ENCODE measurements at places on chromosomes 1 and 21. TPM values are rescaled to one million over a fixed set of nuclear protein-coding genes. Genes with fewer than 3 reads are reported as not detected.
A peak's percentile ranks its signal among the peaks of the same experiment; 100 is the strongest.

- DNase-seq: peak; percentile 15
These were observed 777 bp upstream of the PLA2G2F start for GRCh38 chr1:20138346-20138745.

DNA sequence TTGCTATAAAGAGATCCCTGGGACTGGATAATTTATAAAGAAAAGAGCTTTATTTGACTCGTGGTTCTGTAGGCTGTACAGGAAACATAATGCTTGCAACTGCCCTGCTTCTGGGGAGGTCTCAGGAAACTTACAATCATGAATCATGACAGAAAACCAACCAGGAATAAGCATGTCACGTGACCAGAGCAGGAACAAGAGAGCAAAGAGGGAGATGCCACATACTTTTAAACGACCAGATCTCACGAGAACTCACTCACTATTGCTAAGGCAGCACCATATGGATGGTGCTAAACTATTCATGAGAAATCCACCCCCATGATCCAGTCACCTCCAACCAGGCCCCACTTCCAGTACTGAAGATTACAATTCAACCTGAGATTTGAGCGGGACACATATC lies 49.8 kb upstream of the RCC1 start:
- no peak for DNase-seq

- DNase-seq: no peak
These were observed 938 bp upstream of the ACTN2 start for GRCh38 chr1:236685205-236685916.

Gene SLAMF6
- total RNA-seq: 1.2 TPM

GRCh38 chr1:110229348-110230001 lies 19.4 kb downstream of the KCNC4 start:
- no peak for DNase-seq

Gene CD1E
- 0.71 TPM for total RNA-seq

Gene FLG
- not detected for total RNA-seq

DNA sequence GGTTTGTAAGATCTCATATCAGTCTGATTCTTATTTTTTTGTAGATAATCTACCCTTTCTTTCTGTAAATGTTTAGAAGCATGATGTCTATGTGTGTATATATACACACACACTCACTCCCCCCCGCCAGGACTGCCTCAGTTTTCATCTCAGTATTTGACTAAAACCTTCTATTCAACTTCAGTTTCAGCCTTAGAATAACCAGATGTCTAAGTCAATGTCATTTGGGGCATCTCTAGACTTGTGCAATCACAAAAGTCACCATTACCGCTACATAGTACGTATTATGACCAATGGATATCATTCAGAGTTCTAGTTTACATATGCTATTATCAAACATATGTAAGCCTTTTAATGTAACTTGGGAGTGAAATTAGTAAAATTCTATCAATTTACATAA lies 53.3 kb upstream of the BOLA1 start:
- DNase-seq: no peak

Gene SMIM1
- 8.6 TPM for total RNA-seq

DNA sequence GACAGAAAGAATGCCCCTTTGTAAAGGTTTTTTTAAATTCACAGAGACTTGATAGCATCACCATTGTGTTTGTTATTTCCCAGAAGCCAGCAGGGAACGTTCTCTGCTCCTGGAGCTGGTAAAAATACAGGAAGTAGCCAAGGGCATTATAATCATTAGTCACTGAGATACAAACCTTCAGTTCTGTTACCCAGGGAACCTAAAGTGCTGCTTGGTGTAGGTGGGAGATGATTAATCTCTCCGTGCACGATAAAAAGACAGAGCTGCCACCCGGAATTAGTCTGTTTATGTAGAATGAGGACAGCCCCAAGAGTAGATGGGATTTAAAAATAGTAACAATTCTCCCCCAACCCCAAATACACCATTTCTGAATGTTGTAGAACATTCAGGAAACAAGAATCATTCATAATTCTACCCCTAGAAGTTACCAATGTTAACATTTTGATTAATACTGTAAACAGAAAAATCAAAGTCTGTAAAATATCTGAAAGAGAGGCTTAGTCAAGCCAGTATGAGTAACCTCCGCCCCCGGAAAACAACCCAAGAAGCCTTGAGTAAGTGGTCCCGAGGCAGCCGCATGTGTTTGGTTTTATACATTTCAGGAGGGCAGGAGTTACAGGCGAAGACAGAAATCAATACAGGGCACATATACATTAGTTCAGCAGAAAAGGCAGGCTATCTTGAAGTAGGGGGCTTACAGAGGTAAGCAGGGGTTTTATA lies 45.3 kb upstream of the CTBS start:
- no peak for DNase-seq

DNA sequence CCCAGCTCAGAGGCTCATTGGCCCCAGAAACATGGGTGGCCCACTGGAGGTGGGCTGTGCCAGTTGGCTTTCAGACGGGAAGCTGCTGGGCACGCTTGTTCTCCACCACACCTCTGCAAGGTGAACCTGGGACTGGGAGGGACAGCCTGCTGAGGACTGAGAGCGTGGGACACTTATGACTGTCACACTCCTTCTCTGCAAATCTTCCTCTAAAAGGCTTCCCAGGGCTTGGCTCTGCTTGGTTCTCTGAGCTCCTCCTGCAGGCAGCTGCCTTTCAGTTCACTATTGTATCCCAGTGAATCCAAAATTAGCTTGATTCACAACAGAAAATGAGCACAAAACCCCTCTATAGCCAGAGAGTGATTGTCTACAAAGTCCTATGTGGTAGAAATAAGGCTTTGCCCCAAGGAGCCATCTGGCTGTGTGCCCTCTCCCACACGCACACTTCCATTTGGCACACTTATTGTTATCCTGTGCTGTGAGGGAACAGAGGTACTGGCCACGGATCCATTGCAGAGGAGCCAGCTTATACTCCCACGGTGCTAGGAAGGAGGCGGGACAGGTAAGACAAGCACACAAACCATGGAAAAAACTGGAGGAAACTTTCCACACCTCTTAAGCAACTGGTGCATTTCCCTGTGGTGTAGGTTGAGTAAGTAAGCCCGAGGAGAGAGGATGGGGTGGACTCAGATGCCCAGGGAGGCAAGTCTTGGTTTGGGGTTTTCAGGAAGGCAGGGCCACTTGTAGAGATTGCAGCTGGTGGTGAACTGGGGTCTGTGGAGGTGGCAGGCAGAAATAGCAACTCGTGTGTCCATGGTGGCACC lies 18.9 kb upstream of the BTG2 start:
- no peak for DNase-seq

- DNase-seq: peak; percentile 81
These were observed 21.8 kb downstream of the COA7 start for GRCh38 chr1:52676249-52676903.

- no peak for DNase-seq
These were observed 167.6 kb downstream of the PCBP3 start for GRCh38 chr21:45811136-45811535.

- DNase-seq: no peak
These were observed 104.0 kb upstream of the HP1BP3 start for GRCh38 chr1:20891091-20891490.

DNA sequence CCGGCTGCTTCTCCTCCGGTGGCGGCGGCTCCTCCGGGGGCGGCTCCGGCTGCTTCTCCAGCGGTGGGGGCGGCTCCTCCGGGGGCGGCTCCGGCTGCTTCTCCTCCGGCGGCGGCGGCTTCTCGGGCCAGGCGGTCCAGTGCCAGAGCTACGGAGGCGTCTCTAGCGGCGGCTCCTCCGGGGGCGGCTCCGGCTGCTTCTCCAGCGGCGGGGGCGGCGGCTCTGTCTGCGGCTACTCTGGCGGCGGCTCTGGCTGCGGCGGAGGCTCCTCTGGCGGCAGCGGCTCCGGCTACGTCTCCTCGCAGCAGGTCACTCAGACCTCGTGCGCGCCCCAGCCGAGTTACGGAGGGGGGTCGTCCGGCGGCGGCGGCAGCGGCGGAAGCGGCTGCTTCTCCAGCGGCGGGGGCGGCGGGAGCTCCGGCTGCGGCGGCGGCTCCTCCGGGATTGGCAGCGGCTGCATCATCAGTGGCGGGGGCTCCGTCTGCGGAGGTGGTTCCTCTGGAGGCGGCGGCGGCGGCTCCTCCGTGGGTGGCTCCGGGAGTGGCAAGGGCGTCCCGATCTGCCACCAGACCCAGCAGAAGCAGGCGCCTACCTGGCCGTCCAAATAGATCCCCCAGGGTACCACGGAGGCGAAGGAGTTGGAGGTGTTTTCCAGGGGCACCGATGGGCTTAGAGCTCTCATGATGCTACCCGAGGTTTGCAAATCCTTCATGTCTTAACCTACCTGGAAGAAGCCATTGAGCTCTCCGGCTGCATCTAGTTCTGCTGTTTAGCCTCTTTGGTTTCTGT lies 2.0 kb downstream of the LORICRIN start:
- peak; percentile 69 for DNase-seq

Gene AVPR1B
- not detected for total RNA-seq
